Caco-2 (cell line): ENCODE measurements at places on chromosomes 5 and 9.

GRCh38 chr9:5633243-5633642, 4.3 kb downstream of the RIC1 start:
- no peak for DNase-seq

GRCh38 chr5:157258450-157258849, 7.5 kb upstream of the CYFIP2 start:
- no peak for DNase-seq

GRCh38 chr5:56917534-56917933, 8.1 kb downstream of the SETD9 start:
- DNase-seq = no peak

GRCh38 chr9:125507226-125507625, 199.8 kb downstream of the MAPKAP1 start:
- no peak for DNase-seq

- peak; percentile 78 for DNase-seq
These were observed 34.6 kb upstream of the NEK6 start for GRCh38 chr9:124222918-124223720.

DNA sequence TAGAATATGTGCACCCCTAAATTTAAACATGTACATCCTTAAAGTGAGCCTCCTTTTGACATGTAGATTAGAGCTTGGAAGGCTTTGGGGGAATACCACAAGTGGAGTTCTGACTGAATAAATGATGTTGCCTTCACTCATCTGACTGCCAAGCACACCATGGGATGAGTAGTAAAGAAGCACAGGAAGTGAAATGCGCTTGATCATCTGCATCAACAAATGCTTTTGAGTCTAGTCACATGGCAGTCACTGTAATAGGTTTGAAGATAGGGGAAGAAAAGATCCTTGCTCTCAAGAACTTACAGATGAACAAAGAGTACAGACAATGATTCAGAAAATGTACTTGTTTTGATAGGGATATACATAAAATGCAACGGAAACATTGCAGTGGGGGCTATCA, 62.0 kb upstream of the STARD4 start:
- no peak for DNase-seq

- no peak for DNase-seq
These were observed 259.1 kb downstream of the SYK start for GRCh38 chr9:91060520-91061343.

DNA sequence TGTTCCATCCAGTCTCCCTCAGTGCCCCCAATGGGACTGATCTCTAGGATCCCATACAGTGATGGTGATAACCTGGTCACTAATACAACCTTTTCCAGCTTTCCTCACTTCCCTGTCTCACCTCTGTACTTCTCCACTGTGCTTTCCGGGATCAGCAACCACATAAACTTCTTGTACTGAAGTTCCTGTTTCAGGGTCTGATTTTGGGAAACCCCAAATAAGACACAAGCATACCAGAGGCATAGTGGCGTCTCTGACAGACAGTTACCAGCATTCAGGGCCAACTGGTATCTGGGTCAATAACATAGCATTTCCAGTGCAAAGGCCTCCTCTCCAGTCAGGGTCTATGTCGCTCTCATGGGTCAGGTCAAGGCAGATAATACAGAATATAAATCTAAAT, 64.3 kb downstream of the GLDC start:
- no peak for DNase-seq

DNA sequence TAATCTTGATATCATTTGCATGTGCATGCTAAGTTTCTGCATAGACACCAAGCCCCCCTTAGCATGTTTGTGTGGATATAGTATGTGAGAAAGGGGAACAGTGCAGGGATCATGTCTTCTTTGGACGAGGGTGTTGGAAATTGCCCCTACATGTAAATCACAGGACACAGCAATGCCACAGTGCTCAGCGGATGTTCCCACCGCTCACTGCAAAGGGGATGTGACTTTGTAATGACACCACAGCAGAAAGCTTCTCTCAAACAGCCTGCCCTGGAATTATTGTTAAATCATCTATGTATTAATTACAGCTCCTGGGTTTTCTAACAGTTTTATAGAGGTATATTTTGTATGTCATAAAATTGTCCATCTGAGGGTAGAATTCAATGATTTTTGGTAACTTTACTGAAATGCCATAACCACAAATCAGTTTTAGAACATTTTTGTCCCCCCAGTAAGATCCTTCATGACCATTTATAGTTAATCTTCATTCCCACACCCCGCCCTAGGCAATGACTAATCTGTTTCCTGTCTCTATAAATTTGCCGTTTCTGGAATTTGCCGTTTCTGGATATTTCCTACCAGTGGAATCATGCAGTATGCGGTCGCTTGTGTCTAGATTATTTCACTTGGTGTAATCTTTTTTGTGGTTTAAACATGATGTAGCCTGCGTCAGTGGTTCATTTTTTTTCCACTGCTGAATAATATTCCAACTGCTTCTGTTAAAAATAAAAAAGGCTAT, 648.5 kb upstream of the WWC1 start:
- DNase-seq = no peak

GRCh38 chr9:116115761-116116353, 37.7 kb upstream of the PAPPA start:
- no peak for DNase-seq

DNA sequence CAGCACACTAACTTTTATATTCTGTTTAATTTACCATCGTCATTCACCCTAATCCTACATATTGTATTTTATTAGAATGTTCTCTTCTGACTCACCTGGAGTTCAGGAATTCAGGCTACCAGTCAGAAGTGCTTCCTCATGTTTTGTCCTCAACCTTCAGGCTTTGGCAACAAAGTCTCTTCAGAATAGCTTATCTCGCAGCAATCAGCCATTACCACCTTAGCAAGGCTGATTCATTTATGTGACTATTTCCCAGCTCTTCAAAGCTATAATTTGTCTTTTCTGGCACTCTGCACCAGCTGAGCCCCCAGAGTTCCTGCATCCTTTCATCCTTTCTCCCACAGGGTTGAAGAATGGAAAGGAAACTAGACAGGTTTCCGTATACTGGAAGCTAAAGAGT, 365.5 kb upstream of the CDH18 start:
- no peak for DNase-seq

DNA sequence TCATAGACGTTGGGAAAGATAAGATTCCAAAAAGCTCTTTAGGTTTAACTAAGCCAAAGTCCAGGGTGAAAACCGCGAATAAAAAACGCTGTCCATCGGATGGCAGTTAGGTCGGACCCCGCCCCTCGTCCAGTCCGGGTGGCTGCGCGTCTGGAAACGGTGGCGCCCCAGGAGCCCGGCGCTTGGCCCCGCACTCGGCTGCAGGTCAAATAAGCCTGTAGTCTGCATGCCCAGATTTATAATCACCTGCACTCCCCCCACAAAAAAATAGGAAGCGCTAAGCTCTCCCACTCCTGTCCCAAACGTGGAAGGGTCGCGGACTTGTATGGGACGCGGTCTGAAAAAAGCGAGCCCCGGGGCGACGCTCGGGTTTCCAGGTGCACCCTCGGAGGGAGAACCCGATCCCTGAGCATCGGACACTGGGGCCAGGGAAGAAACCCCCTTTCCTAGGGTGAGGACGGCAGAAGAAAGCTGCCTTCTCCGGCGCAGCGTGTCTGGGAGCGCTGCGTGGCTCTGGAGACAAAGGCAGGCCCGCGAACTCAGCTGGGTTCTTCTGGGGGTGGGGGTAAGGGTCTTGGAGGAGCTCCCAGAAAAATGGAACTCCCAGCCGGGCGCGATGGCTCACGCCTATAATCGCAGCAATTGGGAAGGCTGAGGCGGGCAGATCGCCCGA, 923 bp upstream of the ZBTB5 start:
- peak; percentile 84 for DNase-seq
